ENCODE measurements at places on chromosomes 13 and 19. TPM values are rescaled to one million over a fixed set of nuclear protein-coding genes. Genes with fewer than 3 reads are reported as not detected.
A peak's percentile ranks its signal among the peaks of the same experiment; 100 is the strongest.

The ZNF709 gene
- 4.2 TPM for total RNA-seq

The ARHGEF18 gene
- total RNA-seq: 51.7 TPM

The ZNF285 gene
- total RNA-seq: 3.6 TPM

The PTH2 gene
- total RNA-seq: not detected

- no peak for DNase-seq
These were observed 17.4 kb downstream of the RUBCNL start for GRCh38 chr13:46369506-46370277.

- no peak for DNase-seq
These were observed 51.6 kb upstream of the MIR17HG start for GRCh38 chr13:91295712-91296410.

GRCh38 chr19:6610934-6611852 lies 20.2 kb upstream of the CD70 start:
- no peak for DNase-seq

- DNase-seq: no peak
These were observed 122.1 kb upstream of the SPATA13 start for GRCh38 chr13:24038405-24038804.

GRCh38 chr19:33032218-33032781 lies 32.4 kb downstream of the RHPN2 start:
- peak; percentile 78 for DNase-seq

GRCh38 chr13:75153834-75154233 lies 328.1 kb downstream of the TBC1D4 start:
- DNase-seq: no peak
